ENCODE measurements at places on chromosomes 7 and 10. TPM values are rescaled to one million over a fixed set of nuclear protein-coding genes. Genes with fewer than 3 reads are reported as not detected.

GRCh38 chr7:71665716-71666115, 533.8 kb downstream of the GALNT17 start:
- DNase-seq = no peak
- no peak overlapping the region for H3K4me3 ChIP-seq
- H3K27me3 ChIP-seq = no peaks in the 10 kb centered on the region

- no peaks in the 10 kb centered on the region for H3K36me3 ChIP-seq
- H3K27ac ChIP-seq = no peak overlapping the region
- no peak for DNase-seq
- no peak overlapping the region for H3K4me3 ChIP-seq
Measured at GRCh38 chr7:47383696-47384445, 198.0 kb downstream of the TNS3 start.

GRCh38 chr10:129448539-129448938, 18.5 kb upstream of the MGMT start:
- H3K27me3 ChIP-seq = no peaks in the 10 kb centered on the region

DNA sequence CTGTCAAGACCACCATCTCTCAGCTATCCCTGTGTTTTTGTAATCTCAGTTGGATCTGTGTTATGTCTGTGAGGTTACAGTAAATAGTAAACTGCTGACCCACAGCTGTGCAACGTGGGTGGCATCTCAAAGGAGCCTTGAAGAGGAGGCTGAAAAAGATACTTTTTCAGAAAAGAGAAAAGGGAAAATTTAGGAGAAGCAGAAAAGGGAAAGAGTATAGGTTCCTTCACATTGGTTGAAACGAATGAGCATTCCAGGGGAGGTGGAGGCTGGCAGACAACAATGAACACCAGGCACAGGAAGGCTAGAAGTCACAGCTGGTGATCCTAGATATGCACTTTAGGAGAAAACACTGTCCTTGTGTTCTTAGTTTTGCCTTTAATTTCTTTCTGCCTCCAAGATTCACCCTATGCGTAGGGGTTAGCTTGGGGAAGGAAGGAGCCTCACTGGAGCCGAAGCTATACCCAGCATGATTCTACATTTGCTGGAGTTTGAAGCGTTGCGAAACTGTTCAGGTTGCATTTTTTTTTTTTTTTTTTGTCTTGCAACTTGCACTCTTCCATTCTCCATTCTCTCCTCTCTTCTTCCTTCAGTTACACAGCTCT, 18.3 kb downstream of the CPED1 start:
- H3K4me3 ChIP-seq = no peak overlapping the region
- no peaks in the 10 kb centered on the region for H3K4me1 ChIP-seq
- DNase-seq = no peak
- H3K27me3 ChIP-seq = no peaks in the 10 kb centered on the region

Gene NXPH1
- total RNA-seq = 0.05 TPM

GRCh38 chr7:46960970-46961369, 620.9 kb downstream of the TNS3 start:
- no peak overlapping the region for H3K27ac ChIP-seq
- no peaks in the 10 kb centered on the region for H3K36me3 ChIP-seq
- no peak for DNase-seq
- H3K4me3 ChIP-seq = no peak overlapping the region
- H3K27me3 ChIP-seq = no peaks in the 10 kb centered on the region
- no peaks in the 10 kb centered on the region for H3K4me1 ChIP-seq

DNA sequence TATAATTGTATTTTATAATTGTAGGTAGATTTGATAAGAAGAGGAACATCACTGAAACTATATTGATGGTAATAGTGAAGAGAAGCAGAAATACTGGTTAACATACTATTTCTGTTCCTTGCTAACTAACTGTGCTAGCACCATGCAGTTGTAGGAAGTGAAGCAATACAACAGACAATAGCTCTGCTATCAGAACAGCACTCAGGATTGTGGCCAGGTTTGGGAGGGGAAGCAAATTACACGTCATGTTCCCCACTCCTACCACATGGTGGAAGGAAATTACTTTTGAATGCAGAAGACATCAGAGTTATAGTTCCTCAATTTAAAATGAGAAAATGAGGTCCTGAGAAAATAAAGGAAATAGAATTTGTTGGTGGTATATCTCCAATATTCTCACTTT, 151.1 kb downstream of the DGKB start:
- H3K27ac ChIP-seq = no peak overlapping the region
- DNase-seq = no peak
- no peaks in the 10 kb centered on the region for H3K4me1 ChIP-seq
- no peaks in the 10 kb centered on the region for H3K27me3 ChIP-seq
- H3K36me3 ChIP-seq = no peaks in the 10 kb centered on the region
- H3K4me3 ChIP-seq = no peak overlapping the region

DNA sequence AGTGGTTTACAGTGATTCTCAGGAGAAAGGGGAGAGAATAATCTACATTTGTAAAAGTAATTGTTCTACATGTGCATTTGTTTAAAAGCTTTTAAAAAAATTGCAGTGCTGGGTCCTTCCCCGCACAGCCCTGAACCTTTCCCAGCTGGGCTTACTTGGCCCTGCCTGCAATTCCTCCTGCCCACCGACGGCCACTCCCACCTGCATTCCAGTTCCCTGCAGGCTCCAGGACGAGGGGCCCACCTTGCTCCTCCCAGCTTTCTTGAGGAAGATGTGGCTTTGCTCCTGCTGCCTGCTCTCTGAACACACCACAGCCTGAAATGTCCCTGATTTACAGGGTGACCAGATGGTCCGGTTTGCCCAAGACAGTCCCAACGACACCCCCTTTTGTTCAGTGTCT, 222.7 kb downstream of the PRPF18 start:
- H3K4me1 ChIP-seq = no peaks in the 10 kb centered on the region
- no peak overlapping the region for H3K27ac ChIP-seq
- H3K36me3 ChIP-seq = no peaks in the 10 kb centered on the region
- no peak overlapping the region for H3K4me3 ChIP-seq

Gene HMX3
- total RNA-seq = not detected

- H3K4me1 ChIP-seq = peaks cover 67% of the 10 kb centered on the region
- peaks cover 34% of the 10 kb centered on the region for H3K36me3 ChIP-seq
- no peaks in the 10 kb centered on the region for H3K27me3 ChIP-seq
- no peak for DNase-seq
Measured at GRCh38 chr10:71836596-71836974, 14.5 kb downstream of the PSAP start.

- H3K27ac ChIP-seq = no peak overlapping the region
- H3K36me3 ChIP-seq = no peaks in the 10 kb centered on the region
- H3K4me3 ChIP-seq = no peak overlapping the region
- H3K27me3 ChIP-seq = no peaks in the 10 kb centered on the region
- no peak for DNase-seq
Measured at GRCh38 chr10:73589563-73590126, 1.5 kb downstream of the USP54 start.

DNA sequence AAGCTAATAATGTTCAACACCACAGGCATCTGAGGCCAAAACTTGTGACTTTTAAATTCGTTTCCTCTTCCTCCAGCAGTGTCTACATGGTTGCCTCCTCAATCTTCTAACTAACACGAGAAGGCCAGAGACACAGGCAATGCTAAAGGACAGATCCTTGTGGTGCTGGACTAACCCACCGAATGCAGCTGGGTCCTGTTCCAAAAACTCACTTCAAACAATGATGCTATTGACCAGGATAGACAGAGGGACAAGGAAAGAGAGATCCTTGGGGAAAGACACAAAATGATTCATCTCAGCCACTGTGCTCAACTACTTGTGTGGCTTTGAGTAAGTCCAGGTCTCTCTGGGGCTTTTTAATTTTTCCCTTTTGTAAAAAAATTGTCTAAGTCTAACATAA, 107.6 kb downstream of the KCNMA1 start:
- no peaks in the 10 kb centered on the region for H3K4me1 ChIP-seq
- H3K4me3 ChIP-seq = no peak overlapping the region
- no peaks in the 10 kb centered on the region for H3K36me3 ChIP-seq
- no peaks in the 10 kb centered on the region for H3K27me3 ChIP-seq
- no peak overlapping the region for H3K27ac ChIP-seq

DNA sequence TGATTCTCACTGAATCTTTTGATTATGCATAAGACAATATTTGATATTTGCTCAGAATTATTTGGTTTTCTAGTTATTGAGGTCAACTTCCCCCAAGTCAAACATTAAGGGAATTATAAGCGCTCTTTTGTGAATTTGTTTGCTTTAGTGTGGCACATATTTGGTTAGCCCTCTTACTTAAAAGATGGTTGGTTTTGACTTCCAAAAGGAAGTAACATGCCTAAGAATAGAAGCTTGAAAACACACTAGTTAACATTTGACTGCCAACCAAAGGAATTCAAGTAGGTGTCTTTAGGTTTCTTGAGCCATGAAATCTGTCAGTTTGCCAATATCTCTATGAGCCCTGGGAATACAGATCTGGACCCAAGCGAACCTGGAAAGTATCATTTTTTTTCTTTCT, 24.9 kb downstream of the STEAP4 start:
- H3K27me3 ChIP-seq = no peaks in the 10 kb centered on the region
- H3K4me3 ChIP-seq = no peak overlapping the region
- no peaks in the 10 kb centered on the region for H3K36me3 ChIP-seq
- H3K4me1 ChIP-seq = no peaks in the 10 kb centered on the region
- no peak for DNase-seq
- no peak overlapping the region for H3K27ac ChIP-seq

GRCh38 chr10:69850440-69850839, 48.7 kb downstream of the COL13A1 start:
- H3K4me3 ChIP-seq = no peak overlapping the region
- H3K27me3 ChIP-seq = no peaks in the 10 kb centered on the region
- no peak overlapping the region for H3K27ac ChIP-seq
- H3K36me3 ChIP-seq = no peaks in the 10 kb centered on the region

Data from thymus (tissue), 14 donors.